Activated CD4-positive, CD25-positive, alpha-beta regulatory T cell treated with anti-CD3 and anti-CD28 coated beads, Interleukin-2, amount 50 U/mL, for 72 hours (primary cell): ENCODE measurements at places on chromosomes 4 and X.

DNA sequence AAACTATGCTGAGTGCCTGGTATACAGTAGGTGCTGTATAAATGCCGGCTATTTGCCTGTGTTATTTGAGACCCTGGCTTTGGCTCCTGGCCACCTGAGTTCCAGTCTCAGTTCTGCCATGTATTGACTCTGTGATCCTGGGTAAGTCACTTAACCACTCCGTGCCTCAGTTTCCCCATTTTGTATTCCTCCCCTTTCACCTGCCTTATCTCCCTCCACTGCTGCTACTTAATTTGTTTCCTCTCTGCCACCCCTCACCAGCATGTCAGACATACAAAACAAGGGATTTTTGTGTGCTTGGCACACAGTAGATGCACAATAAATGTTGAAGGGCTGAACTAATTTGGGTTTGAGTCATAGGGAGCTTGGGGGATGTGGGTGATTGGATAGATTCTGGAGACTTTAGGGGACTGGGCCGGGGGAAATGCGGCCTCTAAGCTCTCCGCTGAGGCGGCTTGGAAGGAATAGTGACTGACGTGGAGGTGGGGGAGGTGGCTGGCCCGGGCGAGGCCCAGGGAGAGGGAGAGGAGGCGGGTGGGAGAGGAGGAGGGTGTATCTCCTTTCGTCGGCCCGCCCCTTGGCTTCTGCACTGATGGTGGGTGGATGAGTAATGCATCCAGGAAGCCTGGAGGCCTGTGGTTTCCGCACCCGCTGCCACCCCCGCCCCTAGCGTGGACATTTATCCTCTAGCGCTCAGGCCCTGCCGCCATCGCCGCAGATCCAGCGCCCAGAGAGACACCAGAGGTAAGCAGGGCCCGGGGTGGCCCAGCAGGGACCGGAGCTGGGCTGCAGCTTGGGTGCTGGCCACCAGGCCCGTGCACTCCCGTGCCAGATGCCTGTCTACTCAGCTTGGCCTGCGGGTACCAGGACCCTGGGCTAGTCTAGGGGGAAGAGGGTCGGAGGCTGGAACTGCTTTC is at the start of gene TIMP1:
Gene TIMP1, plus strand, starts transcription at position 706 of the 917 bp plus-strand sequence. CDS start 980 bp downstream, outside the sequence.
- DNase-seq, result peak; percentile 73

DNA sequence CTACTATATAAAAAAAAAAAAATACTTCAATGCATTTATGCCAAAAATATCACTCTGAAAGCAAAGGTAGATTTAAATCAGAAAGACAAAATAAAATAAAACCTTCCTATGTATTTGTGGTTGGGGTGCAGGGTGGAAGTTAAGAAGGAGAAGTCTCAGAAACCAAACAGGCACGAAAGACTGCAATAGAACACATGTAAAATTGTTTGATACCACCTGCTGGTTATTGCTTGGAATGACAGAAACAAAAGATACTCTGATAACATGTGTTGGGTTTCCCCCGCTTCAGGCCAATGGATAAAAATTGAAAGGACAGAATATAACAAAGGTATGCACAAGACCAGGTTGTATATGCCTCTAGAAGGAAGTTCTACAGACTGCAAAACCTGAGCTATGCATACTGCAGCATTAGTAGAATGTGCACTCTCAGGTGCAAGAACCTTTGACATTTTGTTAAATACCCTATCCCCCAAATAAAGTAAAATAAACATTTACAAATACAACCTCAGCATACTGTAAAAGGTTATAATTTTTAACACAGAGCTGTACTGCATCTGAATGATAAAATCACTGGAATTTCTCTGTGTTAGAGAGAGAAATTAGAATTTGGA is 118.8 kb downstream of the GABRA2 start:
- DNase-seq, result no peak

- DNase-seq, result no peak
Measured at GRCh38 chr4:122873821-122874593, 47.4 kb downstream of the FGF2 start.

DNA sequence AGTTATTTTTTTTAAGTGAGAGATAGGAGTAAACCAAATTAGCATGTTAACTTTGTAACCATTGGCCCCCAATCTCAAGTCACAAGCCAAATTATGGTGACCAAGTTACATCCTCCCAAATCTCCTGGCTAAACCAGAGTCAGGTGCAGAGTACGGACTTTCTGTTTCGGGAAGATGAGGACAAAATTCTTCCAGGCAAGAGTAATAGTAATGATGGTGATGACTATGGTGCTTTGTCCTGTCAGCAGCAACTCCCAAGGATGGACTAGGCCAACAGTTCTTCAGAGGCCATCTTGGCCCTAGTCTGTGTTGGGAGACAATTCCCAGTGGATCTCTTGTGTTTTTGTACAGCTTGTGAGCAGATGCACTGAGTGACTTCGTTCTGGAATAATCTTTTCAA is 148.8 kb downstream of the GPC3 start:
- no peak for DNase-seq

- DNase-seq, result no peak
Measured at GRCh38 chr4:175998782-175999181, 66.9 kb upstream of the WDR17 start.

GRCh38 chrX:150602296-150602695 is 33.9 kb downstream of the MTM1 start:
- DNase-seq, result no peak

GRCh38 chr4:87038837-87039615 is 104.2 kb downstream of the AFF1 start:
- DNase-seq, result no peak

- no peak for DNase-seq
Measured at GRCh38 chr4:11593576-11594116, 165.0 kb upstream of the HS3ST1 start.
